ENCODE measurements at places on chromosomes 4 and X. TPM values are rescaled to one million over a fixed set of nuclear protein-coding genes. Genes with fewer than 3 reads are reported as not detected.

MAGEB2 gene
- not detected for total RNA-seq

SPANXN3 gene
- total RNA-seq = not detected

FREM3 gene
- not detected for total RNA-seq

RIPPLY1 gene
- total RNA-seq = not detected

UGT2B15 gene
- total RNA-seq = not detected

KDM5C gene
- 73.6 TPM for total RNA-seq

ANXA3 gene
- 51.0 TPM for total RNA-seq

HTT gene
- total RNA-seq = 39.6 TPM

PORCN gene
- 10.3 TPM for total RNA-seq

BTC gene
- 1.4 TPM for total RNA-seq

SSX4B gene
- total RNA-seq = not detected

WDFY3 gene
- 46.7 TPM for total RNA-seq

SLC9B1 gene
- total RNA-seq = 0.28 TPM

VCX2 gene
- not detected for total RNA-seq

GAGE12H gene
- not detected for total RNA-seq

Measured in esophagus mucosa (tissue), 1 donor.